H1 (cell line): ENCODE measurements at places on chromosomes 2 and 18.

- H3K36me3 ChIP-seq = no peaks in the 10 kb centered on the region
- peaks cover 11% of the 10 kb centered on the region; the same call in 1 of the 2 replicates for H3K4me1 ChIP-seq
- H3K4me3 ChIP-seq = peak overlapping the region; percentile 97
- no peak for DNase-seq
- no peaks in the 10 kb centered on the region for H3K27me3 ChIP-seq
- no peak overlapping the region for H3K27ac ChIP-seq
These were observed 3.2 kb downstream of the XPO1 start for GRCh38 chr2:61534926-61535325.

GRCh38 chr2:216221811-216222210 is 112.7 kb downstream of the XRCC5 start:
- DNase-seq = no peak
- H3K4me3 ChIP-seq = no peak overlapping the region
- H3K27me3 ChIP-seq = no peaks in the 10 kb centered on the region
- no peaks in the 10 kb centered on the region for H3K4me1 ChIP-seq

GRCh38 chr2:127637725-127638252 is 8.2 kb upstream of the GPR17 start:
- H3K4me3 ChIP-seq = no peak overlapping the region
- H3K27ac ChIP-seq = no peak overlapping the region
- H3K4me1 ChIP-seq = peaks cover 8% of the 10 kb centered on the region
- no peaks in the 10 kb centered on the region for H3K36me3 ChIP-seq
- no peak for DNase-seq

DNA sequence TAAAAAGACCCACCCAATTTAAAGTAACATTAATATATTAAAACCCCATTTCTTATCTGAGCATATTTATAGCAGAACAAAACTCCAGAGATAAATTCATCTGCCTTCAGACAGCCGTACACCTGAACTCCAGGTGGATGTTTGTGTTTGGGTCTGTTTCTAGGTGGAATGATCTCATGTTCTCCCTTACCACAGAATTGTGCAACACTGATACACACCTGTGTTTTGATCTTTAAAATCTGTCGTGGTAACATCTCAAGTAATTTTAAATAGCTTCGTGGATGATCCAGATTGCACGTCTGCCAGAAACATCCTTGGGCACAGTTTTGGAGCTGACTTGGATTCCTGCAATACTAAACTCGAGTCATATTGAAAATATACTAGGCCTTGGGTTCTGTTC is 207.5 kb upstream of the FOSL2 start:
- no peak overlapping the region for H3K27ac ChIP-seq
- H3K4me1 ChIP-seq = no peaks in the 10 kb centered on the region
- DNase-seq = no peak
- H3K27me3 ChIP-seq = no peaks in the 10 kb centered on the region

- no peak overlapping the region for H3K4me3 ChIP-seq
- H3K36me3 ChIP-seq = no peaks in the 10 kb centered on the region
- H3K4me1 ChIP-seq = no peaks in the 10 kb centered on the region
- no peak overlapping the region for H3K27ac ChIP-seq
- no peak for DNase-seq
These were observed 6.8 kb upstream of the TPO start for GRCh38 chr2:1406434-1406833.

GRCh38 chr2:11827547-11827946 is 81.1 kb downstream of the LPIN1 start:
- H3K4me3 ChIP-seq = no peak overlapping the region
- peaks cover 4% of the 10 kb centered on the region; the same call in 1 of the 2 replicates for H3K4me1 ChIP-seq
- H3K27me3 ChIP-seq = no peaks in the 10 kb centered on the region
- H3K36me3 ChIP-seq = peaks cover 4% of the 10 kb centered on the region

- no peaks in the 10 kb centered on the region for H3K27me3 ChIP-seq
- no peaks in the 10 kb centered on the region for H3K4me1 ChIP-seq
- DNase-seq = no peak
- no peak overlapping the region for H3K4me3 ChIP-seq
These were observed 159.4 kb upstream of the FOSL2 start for GRCh38 chr2:28233164-28233676.

GRCh38 chr2:101827246-101827645 is 129.7 kb downstream of the MAP4K4 start:
- no peak overlapping the region for H3K4me3 ChIP-seq
- peaks cover 47% of the 10 kb centered on the region for H3K36me3 ChIP-seq
- DNase-seq = no peak
- H3K27me3 ChIP-seq = no peaks in the 10 kb centered on the region
- peaks cover 3% of the 10 kb centered on the region for H3K4me1 ChIP-seq
- H3K27ac ChIP-seq = no peak overlapping the region

GRCh38 chr18:2853173-2853925 is 6.5 kb downstream of the EMILIN2 start:
- no peaks in the 10 kb centered on the region for H3K4me1 ChIP-seq
- peaks cover 11% of the 10 kb centered on the region for H3K27me3 ChIP-seq
- DNase-seq = no peak
- no peaks in the 10 kb centered on the region for H3K36me3 ChIP-seq
- no peak overlapping the region for H3K4me3 ChIP-seq

- no peaks in the 10 kb centered on the region for H3K36me3 ChIP-seq
- H3K4me1 ChIP-seq = peaks cover 9% of the 10 kb centered on the region; the same call in 1 of the 2 replicates
- no peaks in the 10 kb centered on the region for H3K27me3 ChIP-seq
These were observed 77.0 kb upstream of the PDE1A start for GRCh38 chr2:182503886-182504285.

- no peak overlapping the region for H3K4me3 ChIP-seq
- DNase-seq = no peak
- no peaks in the 10 kb centered on the region for H3K36me3 ChIP-seq
- no peaks in the 10 kb centered on the region; the same call in 1 of the 2 replicates for H3K4me1 ChIP-seq
- H3K27me3 ChIP-seq = no peaks in the 10 kb centered on the region; the same call in 1 of the 2 replicates
These were observed 110.8 kb upstream of the OTOS start for GRCh38 chr2:240250985-240251847.

- no peaks in the 10 kb centered on the region for H3K27me3 ChIP-seq
- no peak overlapping the region for H3K27ac ChIP-seq
- no peak for DNase-seq
These were observed 63.5 kb upstream of the RASGRP3 start for GRCh38 chr2:33412920-33413319.

- H3K4me3 ChIP-seq = no peak overlapping the region
- H3K27ac ChIP-seq = no peak overlapping the region
- H3K4me1 ChIP-seq = no peaks in the 10 kb centered on the region; the same call in 1 of the 2 replicates
These were observed 633.2 kb upstream of the PKDCC start for GRCh38 chr2:41414486-41415230.

GRCh38 chr2:85585781-85586105 is 1.5 kb downstream of the VAMP5 start:
- H3K4me3 ChIP-seq = no peak overlapping the region
- H3K36me3 ChIP-seq = no peaks in the 10 kb centered on the region
- peaks cover 37% of the 10 kb centered on the region for H3K27me3 ChIP-seq
- H3K27ac ChIP-seq = no peak overlapping the region
- DNase-seq = no peak

DNA sequence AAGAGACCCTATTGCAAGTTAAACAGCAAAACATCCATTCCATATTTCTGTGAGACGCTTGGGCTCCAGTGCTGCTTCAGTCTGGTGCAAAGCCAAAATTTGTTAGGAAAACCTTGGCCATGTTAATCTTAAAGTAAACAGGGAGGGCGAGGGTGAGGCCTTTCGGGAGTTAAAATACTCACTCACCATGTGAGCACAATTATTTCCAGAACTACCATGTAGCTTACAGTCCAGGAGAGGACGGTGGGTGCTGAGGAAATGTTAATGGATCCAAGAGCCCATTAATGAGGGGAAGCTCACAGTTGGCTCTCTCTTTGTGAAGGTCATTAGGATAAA is 286.4 kb downstream of the SLC8A1 start:
- H3K4me3 ChIP-seq = no peak overlapping the region
- H3K27me3 ChIP-seq = no peaks in the 10 kb centered on the region
- no peak for DNase-seq
- no peaks in the 10 kb centered on the region for H3K4me1 ChIP-seq

GRCh38 chr2:237326266-237327171 is 87.4 kb downstream of the COL6A3 start:
- no peaks in the 10 kb centered on the region; the same call in 1 of the 2 replicates for H3K4me1 ChIP-seq
- no peak for DNase-seq
- H3K27ac ChIP-seq = no peak overlapping the region
- no peaks in the 10 kb centered on the region for H3K27me3 ChIP-seq
- H3K36me3 ChIP-seq = no peaks in the 10 kb centered on the region; the same call in 1 of the 2 replicates

GRCh38 chr2:95018301-95018700 is 7.2 kb upstream of the MAL start:
- no peak for DNase-seq
- H3K36me3 ChIP-seq = no peaks in the 10 kb centered on the region; the same call in 1 of the 2 replicates
- H3K4me1 ChIP-seq = no peaks in the 10 kb centered on the region
- no peak overlapping the region for H3K4me3 ChIP-seq
- no peaks in the 10 kb centered on the region for H3K27me3 ChIP-seq

DNA sequence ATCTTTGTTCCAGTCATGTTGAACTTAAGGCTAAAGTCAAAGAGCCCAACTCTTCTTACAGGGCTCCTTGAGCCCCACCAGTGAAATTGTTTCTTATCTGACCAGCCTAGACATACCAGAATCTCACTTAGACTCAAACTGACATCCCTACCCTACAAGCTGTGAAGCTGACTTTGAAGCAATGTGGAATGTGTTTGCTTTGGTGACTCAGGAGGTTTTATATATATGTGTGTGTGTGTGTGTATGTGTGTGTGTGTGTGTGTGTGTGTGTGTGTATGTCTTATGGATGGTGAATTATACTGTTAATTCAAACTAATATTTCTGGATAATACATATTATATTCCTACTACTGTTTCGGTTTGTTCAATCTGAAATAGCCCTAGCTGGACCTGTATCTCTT is 67.3 kb downstream of the CAMKMT start:
- H3K4me3 ChIP-seq = no peak overlapping the region
- H3K27me3 ChIP-seq = no peaks in the 10 kb centered on the region
- peaks cover 9% of the 10 kb centered on the region for H3K4me1 ChIP-seq
- no peaks in the 10 kb centered on the region for H3K36me3 ChIP-seq
- H3K27ac ChIP-seq = no peak overlapping the region
- no peak for DNase-seq

GRCh38 chr2:157901325-157901724 is 25.2 kb upstream of the ACVR1 start:
- H3K36me3 ChIP-seq = no peaks in the 10 kb centered on the region
- H3K27ac ChIP-seq = no peak overlapping the region
- no peak for DNase-seq
- no peaks in the 10 kb centered on the region for H3K27me3 ChIP-seq
- no peaks in the 10 kb centered on the region for H3K4me1 ChIP-seq

DNA sequence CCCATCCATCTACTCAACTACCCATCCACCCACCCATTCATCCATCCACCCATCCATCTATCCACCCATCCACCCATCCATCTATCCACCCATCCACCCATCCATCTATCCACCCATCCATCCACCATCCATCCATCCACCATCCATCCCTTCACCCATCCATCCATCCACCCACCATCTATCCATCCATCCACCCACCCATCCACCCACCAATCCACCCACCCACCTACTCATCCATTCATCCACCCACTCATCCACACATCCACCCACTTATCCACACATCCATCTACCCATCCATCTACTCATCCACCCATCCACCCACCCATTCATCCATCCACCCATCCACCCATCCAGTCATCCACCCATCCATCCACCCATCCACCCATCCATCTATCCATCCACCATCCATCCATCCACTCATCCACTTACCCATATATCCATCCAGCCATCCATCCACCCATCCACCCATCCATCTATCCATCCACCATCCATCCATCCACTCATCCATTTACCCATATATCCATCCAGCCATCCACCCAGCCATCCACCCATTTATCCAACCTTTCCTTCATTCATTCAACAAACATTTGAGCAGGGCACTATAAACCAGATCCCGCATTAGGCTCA is 2.1 kb upstream of the NGEF start:
- H3K36me3 ChIP-seq = no peaks in the 10 kb centered on the region
- H3K4me1 ChIP-seq = no peaks in the 10 kb centered on the region

GRCh38 chr2:7029291-7030059 is 112.3 kb downstream of the RNF144A start:
- DNase-seq = no peak
- H3K27me3 ChIP-seq = no peaks in the 10 kb centered on the region
- H3K36me3 ChIP-seq = no peaks in the 10 kb centered on the region
- H3K27ac ChIP-seq = no peak overlapping the region
- H3K4me1 ChIP-seq = no peaks in the 10 kb centered on the region

- H3K4me3 ChIP-seq = no peak overlapping the region
- H3K36me3 ChIP-seq = no peaks in the 10 kb centered on the region; the same call in 1 of the 2 replicates
These were observed 94.0 kb downstream of the VRK2 start for GRCh38 chr2:58140508-58141072.

DNA sequence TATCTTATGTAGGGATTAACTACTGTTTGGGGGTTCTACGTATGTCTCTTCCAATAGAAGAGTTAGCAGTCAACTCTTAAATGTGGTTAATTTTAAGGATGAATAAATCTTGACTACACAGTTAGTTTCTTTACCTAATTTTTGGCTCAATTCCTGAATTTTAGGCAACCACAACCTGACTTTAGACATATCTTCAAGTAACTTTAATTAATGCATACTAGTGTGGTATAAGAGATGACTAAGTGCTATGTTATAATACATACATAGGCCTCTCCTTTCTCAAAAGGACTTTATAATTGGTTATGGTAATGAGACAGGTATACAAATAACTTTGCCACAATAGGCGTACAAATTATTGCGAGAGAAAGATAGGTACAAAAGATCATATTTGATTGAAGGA is 312.0 kb downstream of the IRS1 start:
- no peak overlapping the region for H3K27ac ChIP-seq
- H3K4me3 ChIP-seq = no peak overlapping the region
- DNase-seq = no peak
- peaks cover 9% of the 10 kb centered on the region for H3K4me1 ChIP-seq
- no peaks in the 10 kb centered on the region for H3K36me3 ChIP-seq

GRCh38 chr2:74128206-74128605 is 19.5 kb downstream of the BOLA3 start:
- H3K36me3 ChIP-seq = no peaks in the 10 kb centered on the region
- no peak overlapping the region for H3K4me3 ChIP-seq
- no peaks in the 10 kb centered on the region for H3K27me3 ChIP-seq
- no peak for DNase-seq
- H3K4me1 ChIP-seq = no peaks in the 10 kb centered on the region

DNA sequence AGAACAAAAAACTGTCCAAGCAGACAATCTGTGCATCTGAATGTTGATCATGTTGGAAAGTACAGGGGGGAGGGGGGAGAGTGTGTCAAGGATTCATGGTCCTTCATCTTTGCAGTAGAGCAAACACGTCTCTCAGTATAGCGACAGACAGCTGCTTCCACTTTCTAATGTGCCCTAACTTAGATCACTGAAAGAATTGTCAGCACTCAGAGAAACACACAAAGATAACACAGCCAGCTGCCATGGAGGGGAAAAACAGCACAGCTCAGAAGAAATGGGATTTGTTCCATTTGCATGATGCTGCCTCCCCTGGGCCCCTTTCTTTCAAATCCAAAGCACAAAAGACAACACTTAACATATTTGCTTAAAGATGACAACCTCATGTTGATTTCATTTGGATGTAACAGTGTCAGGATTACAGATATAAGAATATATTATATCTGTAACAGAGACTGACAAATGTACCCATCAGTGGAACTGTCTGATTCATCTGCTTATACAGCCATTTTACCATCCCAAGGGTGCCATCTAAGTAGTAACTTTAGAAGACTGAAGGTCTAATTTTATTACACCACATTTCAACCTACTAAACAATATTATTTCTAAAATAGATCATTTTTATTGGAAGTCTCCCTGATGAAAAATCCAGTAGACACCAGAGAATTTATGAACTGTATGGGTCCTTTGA is 17.7 kb downstream of the FIGN start:
- H3K27me3 ChIP-seq = no peaks in the 10 kb centered on the region; the same call in 1 of the 2 replicates
- H3K27ac ChIP-seq = no peak overlapping the region
- H3K4me1 ChIP-seq = peaks cover 5% of the 10 kb centered on the region; the same call in 1 of the 2 replicates
- no peaks in the 10 kb centered on the region for H3K36me3 ChIP-seq
- DNase-seq = no peak
- no peak overlapping the region for H3K4me3 ChIP-seq

- no peak overlapping the region for H3K27ac ChIP-seq
- no peak overlapping the region for H3K4me3 ChIP-seq
- H3K36me3 ChIP-seq = no peaks in the 10 kb centered on the region
- no peaks in the 10 kb centered on the region for H3K4me1 ChIP-seq
These were observed 91.2 kb upstream of the SESTD1 start for GRCh38 chr2:179355881-179356280.
